ENCODE measurements at places on chromosomes 12 and 14.

- no peak for DNase-seq
Measured at GRCh38 chr14:71566276-71566675, 366.0 kb upstream of the RGS6 start.

GRCh38 chr14:69654116-69654515 is 42.7 kb downstream of the SUSD6 start:
- DNase-seq: no peak

DNA sequence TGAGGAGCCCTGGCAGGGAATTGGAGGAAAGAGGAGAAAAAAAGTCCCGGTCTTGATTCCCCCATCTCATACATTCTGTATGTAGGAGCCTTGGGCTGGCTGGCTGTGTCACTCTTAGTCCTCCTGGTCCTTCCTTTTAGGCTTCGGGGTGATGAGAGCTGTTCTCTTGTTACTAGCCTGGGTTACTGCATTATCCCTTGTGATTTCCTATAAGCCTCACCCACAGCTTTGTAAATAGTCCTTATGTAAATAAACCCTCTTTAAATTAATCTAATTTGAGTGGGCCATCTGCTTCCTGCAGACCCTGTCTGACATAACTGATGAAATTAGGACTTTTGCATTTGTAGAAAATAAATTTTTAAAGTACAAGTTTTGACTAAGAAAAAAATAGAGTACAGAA is 19.2 kb downstream of the DNM1L start:
- no peak for DNase-seq

GRCh38 chr12:58346032-58346632 is 404.8 kb downstream of the ATP23 start:
- no peak for DNase-seq

DNA sequence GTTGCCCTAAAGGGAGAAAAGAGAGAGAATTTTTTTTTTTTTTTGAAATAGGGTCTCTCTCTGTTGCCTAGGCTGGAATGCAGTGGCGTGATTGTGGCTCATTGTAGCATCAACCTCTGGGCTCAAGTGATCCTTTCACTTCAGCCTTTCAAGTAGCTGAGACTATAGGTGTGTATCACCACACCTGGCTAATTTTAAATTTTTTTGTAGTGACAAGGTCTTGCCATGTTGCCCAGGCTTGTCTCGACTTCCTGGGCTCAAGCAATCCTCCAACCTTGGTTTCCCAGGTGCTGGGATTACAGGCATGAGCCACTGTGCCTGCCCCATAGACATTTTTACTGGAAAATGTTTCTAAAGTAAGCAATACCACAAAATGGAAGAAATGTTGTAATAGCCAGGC is 36.8 kb downstream of the YARS2 start:
- DNase-seq: no peak

- DNase-seq: no peak
Measured at GRCh38 chr12:16726879-16727278, 120.9 kb upstream of the LMO3 start.

- no peak for DNase-seq
Measured at GRCh38 chr12:42296503-42297109, 29.3 kb downstream of the ZCRB1 start.

GRCh38 chr12:65565601-65566560 is 258.4 kb upstream of the HMGA2 start:
- peak; percentile 96 for DNase-seq

- DNase-seq: no peak
Measured at GRCh38 chr14:67986131-67986841, 166.7 kb downstream of the RAD51B start.

GRCh38 chr12:69480698-69481097 is 10.5 kb downstream of the FRS2 start:
- no peak for DNase-seq

DNA sequence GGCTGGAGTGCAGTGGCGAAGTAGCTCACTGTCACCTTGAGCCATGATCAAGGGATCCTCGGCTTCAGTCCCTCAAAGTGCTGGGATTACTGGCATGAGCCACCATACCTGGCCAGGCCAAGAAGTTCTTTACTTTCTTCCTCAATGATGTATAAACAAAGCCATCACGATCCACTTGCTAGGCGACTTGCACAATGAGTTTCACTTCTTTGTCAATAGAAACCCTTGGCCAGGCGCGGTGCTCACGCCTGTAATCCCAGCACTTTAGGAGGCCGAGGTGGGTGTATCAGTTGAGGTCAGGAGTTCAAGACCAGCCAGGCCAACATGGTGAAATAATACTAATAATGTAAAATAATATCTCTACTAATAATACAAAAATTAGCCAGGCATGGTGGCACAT is 14.4 kb upstream of the SPSB2 start:
- DNase-seq: no peak

GRCh38 chr12:55653031-55653430 is 16.3 kb downstream of the OR10P1 start:
- DNase-seq: no peak

GRCh38 chr12:18327036-18327435 is 65.7 kb downstream of the PIK3C2G start:
- DNase-seq: no peak

DNA sequence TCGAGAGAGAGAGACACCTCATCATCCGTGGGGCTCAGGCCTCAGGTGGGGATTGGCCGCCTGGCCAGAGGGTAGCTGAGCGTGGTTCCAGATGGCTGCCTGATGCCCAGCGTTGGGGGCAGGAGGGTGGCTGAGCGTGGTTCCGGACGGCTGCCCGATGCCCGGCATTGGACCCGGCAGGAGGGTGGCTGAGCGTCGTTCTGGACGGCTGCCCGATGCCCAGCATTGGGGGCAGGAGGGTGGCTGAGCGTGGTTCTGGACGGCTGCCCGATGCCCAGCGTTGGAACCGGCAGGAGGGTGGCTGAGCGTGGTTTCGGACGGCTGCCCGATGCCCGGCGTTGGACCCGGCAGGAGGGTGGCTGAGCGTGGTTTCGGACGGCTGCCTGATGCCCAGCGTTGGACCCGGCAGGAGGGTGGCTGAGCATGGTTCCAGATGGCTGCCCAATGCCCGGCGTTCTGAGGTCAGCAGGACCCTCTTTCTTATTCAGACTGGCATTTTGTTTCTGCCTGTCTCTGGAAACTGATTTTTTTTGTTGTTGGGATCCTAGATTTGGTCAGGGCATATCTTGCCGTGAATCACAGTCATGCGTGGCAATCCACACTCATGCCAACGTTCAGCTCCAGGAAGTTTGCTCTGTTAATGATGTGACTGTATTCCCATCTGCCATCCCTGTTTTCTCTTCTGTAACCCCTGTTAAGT is 40.7 kb downstream of the GALNT9 start:
- no peak for DNase-seq

DNA sequence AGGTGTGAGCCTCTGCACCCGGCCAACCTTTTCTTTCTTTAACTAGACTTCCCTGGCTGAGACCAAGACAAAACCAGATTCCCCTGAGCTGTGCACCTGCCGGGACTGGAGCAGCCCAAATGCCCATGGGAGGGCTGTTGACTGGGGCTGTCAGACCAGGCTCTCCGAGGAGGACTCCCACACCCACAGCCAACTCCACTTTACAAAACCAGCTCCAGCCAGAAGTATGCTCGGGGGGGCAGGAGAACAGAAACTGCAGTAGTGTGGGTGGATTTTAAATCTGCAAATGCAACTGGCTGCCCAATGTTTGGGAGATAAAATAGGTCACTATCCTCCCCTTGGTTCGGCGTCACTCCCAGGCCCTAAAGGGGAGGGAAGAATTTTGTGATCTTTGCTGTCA is 78.5 kb downstream of the VCPKMT start:
- no peak for DNase-seq

GRCh38 chr12:125183187-125184067 is 118.2 kb downstream of the AACS start:
- no peak for DNase-seq

GRCh38 chr14:89684139-89684538 is 267.1 kb upstream of the FOXN3 start:
- no peak for DNase-seq

DNA sequence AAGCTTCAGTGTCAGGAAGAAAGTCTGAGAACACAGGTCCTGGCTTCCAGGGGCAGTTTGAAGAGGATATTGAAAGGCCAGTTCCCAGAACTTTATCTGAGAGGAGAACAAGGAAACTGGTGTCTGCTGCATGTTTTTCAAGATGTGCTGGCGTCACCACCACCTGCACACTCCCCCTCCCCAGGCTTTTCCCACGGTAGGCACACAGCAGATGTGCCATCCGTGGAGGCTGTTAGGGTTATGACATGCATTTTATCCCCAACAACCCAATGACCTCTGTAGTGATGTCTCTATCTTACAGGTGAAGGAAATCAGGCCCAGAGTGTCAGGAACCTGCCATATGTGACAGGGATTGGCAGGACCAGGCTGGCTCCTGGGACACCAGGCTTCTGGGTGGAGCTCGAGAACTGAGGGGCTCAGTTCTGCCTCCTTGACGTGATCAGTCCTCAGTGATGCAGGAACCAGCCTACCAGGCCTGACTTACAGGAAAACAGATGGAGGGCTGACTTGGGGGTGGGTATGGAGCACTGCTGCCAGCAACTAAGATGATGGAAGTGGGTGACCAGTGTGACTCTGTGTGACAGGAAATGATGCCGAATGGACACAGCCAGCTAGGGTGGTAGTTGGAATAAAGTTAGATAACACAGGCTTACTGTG is 16.8 kb downstream of the SLC25A47 start:
- no peak for DNase-seq

- DNase-seq: no peak
Measured at GRCh38 chr12:92130999-92131398, 14.6 kb downstream of the BTG1 start.

DNA sequence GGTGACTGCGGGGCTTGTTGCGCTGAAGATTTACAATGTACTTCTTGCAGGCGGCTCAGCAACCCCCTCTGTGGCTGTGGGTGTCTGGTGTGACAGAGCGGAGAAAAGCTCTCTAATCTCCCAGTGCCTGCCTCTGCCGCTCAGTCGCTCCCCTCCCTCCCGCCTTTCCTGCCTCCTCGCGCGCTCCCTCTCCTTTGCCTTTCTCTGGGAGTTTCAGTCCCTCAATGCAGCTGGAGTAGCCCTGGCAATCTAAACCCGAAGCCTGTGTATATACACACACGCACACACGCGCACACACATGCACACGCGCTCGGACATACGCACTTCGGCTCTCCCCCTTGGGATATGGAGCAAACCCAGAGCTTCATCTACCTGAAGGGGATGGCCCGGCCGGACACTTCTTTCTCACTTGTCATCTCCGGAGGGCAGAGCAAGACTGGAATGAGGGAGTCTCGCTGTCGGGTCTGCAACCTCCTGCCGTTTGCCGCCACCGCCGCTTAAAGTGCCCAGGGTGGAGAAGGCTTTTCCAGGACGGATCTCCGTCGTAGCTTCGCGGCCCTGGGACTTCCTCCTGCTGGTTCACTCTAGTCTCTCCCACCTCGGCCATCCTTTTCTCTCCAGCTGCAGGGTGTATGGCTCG is 599 bp upstream of the TRHDE start:
- DNase-seq: no peak

GRCh38 chr12:126952096-126953007 is 1314.6 kb upstream of the TMEM132C start:
- DNase-seq: no peak

GRCh38 chr14:70890826-70891659 is 16.2 kb upstream of the PCNX1 start:
- DNase-seq: no peak

DNA sequence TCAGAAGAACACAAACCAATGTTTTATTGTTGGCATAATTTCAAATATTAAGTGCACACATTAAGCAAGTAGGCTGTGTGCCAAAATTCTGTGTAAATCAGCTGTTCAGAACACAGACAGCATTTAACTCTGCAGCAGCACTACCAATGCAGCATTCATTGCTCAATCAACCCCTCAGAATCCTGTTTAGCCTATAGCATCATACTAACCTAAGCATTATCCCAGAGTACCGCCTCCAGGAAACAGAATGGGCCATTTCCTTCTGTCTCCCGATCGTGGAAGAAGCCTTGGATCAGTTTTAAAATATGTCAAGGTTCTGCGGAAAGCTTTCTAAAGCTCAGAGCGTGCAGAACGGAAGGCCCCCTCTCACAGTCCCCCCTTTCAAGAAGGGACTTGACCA is 3.3 kb downstream of the IL26 start:
- no peak for DNase-seq

GRCh38 chr14:102497998-102498677 is 11.4 kb downstream of the ANKRD9 start:
- no peak for DNase-seq

DNA sequence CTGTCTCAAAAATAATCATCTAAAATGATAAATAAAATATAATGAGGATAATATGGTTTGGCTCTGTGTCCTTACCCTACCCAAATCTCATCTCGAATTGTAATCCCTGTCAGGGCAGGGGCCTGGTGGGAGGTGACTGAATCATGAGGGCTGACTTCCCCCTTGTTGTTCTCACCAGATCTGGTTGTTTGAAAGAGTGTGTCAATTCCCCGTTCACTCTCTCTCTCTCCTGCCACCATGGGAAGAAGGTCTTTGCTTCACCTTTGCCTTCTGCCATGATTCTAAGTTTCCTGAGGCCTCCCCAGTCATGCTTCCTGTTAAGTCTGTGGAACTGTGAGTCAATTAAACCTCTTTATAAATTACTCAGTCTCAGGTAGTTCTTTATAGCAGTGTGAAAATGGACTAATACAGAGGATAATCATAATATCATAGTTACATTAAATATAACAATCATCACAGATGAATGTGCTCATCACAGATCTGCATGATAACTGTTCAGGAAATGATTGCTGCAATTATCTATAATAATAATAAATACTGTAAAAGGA is 12.6 kb downstream of the EFCAB11 start:
- DNase-seq: no peak

- no peak for DNase-seq
Measured at GRCh38 chr12:55068416-55069010, 48.7 kb downstream of the NEUROD4 start.

GRCh38 chr12:102322254-102322653 is 124.6 kb upstream of the PMCH start:
- DNase-seq: no peak

DNA sequence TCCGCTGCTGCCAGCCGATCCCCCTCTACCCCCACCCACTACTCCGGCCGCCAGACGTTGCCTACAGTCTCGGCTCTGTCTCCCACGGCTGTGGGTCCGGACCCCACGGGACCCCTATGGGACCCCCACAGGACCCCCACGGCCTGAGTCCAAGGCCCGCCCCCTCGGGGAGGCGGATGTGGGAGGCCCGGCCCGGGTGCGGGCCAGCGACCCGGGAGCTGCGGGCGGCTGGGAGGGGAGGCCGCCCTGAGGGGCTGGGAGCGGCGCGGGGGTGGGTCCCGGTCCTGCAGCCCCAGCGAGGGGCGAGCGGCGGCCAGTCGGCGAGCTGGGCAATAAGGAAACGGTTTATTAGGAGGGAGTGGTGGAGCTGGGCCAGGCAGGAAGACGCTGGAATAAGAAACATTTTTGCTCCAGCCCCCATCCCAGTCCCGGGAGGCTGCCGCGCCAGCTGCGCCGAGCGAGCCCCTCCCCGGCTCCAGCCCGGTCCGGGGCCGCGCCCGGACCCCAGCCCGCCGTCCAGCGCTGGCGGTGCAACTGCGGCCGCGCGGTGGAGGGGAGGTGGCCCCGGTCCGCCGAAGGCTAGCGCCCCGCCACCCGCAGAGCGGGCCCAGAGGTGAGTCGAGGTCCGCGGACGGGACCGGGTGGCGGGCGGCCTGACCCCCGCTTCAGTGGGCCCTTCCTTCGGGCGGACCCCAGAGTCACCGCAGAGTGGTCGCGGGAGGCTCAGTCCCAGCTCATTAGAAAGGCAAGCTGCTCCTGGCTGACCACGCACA is at the start of gene ACVRL1:
TSS of gene ACVRL1 (plus strand) at position 422 of the 773 bp plus-strand sequence. CDS start 4,971 bp downstream, outside the sequence.
- no peak for DNase-seq

Data from HS-27A (cell line).